Amygdala (tissue), 56 donors: ENCODE measurements at places on chromosomes 7 and 10.
A peak's percentile ranks its signal among the peaks of the same experiment; 100 is the strongest.

DNA sequence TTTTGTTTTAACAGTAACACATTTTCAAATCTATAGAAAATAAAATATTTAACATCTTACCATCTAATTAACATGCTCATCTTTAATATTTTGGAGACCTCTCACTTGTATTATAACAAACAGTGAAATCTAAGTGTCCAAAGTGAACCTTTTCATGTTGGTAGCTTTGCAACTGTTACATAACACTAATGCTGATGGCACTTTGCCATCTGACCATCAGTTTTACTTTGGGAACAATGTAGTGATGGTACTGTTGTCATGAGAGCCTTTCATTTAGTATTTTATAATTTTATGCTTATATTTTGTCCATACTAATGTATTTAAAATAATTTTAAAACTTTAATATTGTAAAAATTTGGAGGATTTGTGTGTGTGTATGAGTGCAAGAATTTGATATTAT is 1017.0 kb upstream of the KCND2 start:
- no peak for DNase-seq

- DNase-seq = peak; percentile 39
These were observed 1.1 kb downstream of the BAZ1B start for GRCh38 chr7:73520673-73521635.

DNA sequence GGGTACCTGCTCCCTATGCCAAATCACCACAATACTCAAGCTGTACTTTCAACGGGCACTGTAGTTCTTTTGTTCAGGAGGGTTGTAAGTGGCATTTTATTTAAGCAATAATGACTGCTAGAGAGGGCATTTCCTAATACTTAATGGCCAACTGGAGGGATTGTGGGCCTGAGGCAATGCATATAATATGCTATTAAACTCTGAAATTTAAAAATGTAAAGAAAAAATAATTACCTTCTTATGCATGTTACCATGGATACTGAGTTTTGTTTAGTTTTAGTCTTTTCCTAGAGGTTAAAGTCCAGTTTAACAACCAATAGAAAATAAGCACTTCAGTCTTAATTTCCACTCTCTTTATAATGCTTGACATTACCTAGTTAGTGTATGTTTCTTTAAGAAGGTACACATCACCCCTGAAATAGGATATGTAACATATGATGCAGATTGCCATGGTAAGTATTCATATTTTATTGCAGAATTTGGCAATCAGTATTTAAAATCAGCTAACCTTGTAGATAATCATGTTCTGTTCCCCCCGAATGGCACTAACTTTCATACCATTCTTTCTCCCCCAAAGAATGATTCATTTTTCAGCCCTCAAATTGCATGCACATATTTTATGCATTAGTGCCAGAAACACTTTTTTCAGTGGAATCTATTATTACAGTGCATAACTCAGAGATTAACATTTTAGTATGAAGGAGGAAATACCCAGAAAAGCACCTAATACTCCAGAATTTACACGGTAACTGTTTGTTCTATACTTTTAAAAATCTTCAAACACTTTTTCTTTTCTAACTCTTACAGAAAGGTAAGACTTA is 90.3 kb upstream of the ZNF438 start:
- no peak for DNase-seq

DNA sequence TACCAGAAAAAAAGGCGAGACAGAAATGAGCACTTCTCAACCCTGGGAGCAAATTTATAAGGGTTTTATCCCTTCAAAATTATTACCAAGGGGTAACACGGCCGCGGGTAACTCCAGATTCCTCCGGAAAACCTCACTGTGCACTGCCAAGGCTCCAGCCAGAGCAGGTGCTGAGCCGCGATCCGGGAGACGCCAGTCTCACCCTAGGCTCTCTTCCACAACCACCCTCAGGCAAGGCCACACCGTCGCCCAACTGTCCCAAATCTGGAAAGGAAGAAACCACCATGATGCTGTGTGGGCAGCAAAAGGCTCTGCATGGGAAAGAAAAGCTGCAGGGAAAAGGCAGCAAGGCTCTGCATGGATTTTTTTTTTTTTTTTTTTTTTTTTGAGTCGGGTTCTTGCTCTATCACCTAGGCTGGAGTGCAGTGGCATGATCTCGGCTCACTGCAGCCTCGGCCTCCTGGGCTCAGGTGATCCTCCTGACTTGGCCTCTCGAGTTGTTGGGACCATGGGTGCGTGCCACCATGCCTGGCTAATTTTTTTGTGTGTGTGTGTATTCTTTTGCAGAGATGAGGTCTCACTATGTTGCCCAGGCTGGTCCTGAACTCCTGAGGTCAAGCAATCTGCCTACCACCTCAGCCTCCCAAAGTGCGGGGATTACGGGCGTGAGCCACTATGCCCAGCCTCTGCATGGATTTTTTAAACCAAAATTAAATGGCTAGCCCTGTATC is 39.0 kb downstream of the MAD1L1 start:
- DNase-seq = no peak

GRCh38 chr10:132270256-132270655 is 37.5 kb downstream of the STK32C start:
- no peak for DNase-seq

DNA sequence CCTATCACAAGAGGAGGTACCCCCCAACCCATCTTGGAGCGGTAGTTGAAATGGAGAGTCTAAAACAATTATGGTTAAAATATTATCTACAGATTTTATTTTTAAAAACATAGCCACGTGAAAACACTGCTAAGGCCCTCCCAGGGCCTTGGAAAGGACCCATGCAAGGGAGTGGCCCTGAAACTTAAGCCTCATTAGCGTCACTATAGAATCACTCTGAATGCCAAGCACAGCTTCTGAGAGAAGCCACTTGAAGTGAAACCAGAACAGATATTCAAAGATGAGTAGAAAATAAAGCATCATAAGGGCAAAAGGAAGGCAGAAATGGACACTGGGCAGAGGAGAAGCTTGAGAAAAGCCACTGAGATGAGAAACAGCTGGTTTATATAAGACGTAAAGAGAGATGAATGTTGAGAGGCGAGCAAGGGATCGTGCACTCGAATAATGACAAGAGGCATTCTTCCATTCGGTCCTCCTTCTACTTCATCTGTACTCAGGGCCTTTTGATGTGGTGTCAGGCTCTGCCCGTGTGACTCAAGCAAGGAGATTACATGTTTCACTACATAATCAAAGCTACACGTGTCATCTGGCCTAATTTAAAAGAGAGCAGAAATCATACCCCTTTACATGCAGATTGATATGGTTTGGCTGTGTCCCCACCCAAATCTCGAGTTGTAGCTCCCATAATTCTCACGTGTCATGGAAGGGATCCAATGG is 33.4 kb upstream of the SLC39A12 start:
- DNase-seq = no peak

DNA sequence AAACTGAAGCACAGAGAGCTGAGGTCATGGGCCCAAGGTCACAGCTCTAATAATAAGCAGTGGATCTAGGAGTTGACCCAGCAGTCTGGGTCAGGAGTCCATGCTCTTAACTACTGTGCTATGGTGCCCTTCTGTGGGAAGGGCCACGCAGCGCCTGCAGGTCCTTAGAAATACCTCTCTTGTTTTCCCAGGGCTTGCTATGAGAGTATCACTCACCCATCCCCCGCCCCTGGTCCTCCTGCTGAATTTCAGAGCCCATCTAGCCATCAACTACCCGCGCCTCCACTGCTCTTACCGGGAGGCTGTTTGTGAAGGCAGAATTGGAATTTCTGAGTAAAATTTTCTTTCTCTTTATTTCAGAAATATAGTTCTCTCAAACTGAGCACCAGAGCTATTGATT is 27.3 kb upstream of the CRHR2 start:
- DNase-seq = no peak

- DNase-seq = no peak
These were observed 928.0 kb upstream of the POT1 start for GRCh38 chr7:125857606-125858005.

DNA sequence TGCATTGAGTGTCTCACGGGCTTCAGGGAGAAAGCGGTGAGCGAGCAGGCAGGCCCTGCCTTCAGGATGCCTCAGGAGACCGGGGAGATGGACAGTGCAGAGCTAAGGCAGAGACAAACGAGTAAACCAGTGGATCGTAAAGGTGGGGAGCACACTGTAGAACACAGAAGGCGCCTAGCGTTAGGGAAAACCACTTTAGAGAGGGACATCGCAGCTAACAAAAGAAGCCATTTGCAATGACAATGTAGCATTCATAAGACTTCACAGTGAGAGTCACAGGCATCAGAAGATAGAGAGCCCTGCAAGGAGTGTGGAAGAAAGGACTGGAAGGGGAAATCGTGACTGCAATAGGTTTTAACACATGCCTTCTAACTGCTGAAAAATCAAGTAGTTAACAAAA is 54.9 kb upstream of the TMEM273 start:
- DNase-seq = no peak

DNA sequence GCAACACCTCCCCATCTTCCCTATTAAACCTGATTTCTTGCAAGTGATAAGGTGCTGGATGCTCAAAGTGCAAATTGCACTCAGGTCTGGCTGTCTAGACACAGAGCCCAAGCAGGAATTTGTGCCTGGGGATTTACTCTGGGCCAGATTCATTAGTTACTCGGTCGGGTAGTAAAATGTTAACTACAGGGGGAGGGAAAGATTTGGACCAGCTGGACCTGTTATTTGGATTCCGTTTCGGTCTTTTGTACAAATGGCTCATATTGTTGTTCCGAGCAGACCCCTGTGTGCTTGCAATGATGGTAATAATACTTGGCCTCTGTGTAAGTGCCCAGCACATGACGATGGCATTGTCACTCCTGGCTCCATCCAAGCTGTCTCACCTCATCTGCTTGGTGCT is 609.6 kb downstream of the KCNMA1 start:
- DNase-seq = no peak

DNA sequence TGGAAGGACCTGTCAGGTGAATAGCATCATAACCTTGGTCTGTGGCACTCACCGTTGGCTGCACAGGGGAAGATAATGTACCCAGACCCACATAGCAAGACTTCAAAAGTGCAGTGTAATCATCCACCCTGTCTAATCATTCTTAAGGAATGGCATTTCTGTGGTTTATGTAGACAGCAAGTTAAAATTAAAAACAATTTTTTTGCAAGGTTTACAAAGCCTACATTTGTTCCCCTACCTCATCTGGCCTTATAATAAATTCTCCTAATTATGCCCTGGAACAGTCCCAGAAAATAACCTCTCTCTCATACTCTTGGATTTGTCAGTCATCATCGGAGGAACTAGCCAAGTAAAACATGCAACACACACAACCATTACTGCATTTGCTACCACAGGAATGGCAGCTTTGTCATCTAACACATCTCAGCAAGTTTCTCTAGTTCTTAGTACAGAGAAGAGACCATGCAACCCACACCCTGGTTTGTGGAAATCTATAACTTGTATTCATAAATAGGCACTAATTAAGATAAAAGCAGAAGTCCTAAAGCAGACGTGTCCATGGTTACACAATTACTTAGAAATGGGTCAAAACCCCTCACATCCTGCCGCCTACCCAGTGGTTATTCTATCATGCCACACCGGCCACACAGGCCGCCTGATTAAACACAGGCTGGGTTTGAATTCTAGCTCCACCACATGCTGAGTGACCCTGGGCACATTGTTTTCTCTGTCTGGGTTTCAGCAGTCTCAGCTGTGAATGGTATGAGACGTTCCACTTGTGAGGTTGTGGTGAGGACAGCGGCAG is 19.1 kb downstream of the ABLIM1 start:
- no peak for DNase-seq

DNA sequence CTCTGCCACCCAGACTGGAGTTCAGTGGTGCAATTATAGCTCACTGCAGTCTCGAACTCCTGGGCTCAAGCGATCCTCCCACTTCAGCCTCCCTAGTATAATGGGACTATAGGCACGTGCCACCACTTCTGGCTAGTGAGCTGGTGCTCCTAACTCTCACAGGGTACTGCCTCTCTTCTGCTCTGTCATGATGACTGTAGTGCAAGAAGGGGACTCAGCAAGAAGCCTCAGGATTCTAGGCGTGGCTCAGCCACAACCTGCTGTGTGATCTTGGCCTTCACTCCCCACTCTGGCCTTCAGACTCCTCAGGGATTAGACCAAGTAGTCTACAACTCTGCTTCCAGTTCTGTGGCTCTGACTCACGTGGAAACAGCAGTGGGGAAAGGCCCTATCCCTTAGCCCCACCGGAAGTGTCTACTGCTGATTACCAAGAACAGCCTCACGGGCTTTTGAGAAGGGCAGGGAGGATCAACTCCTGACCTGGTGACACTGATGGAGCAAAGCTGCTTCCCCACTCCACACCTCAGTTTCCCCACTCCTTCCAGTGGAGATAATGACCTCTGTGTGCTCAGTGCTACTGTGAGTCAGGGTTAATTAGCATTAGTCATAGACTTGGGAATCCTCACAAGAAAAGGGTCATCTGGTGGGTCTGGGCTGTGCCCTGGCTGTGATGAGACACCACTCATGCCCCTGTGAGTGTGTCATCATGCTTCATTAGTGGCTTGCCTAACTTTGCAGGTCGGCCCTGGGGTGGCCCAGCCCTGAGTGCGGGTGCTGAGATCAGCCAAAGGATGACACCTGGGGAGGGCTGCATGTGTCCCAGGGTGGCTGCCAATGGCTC is 41.1 kb downstream of the ZC3HC1 start:
- no peak for DNase-seq

DNA sequence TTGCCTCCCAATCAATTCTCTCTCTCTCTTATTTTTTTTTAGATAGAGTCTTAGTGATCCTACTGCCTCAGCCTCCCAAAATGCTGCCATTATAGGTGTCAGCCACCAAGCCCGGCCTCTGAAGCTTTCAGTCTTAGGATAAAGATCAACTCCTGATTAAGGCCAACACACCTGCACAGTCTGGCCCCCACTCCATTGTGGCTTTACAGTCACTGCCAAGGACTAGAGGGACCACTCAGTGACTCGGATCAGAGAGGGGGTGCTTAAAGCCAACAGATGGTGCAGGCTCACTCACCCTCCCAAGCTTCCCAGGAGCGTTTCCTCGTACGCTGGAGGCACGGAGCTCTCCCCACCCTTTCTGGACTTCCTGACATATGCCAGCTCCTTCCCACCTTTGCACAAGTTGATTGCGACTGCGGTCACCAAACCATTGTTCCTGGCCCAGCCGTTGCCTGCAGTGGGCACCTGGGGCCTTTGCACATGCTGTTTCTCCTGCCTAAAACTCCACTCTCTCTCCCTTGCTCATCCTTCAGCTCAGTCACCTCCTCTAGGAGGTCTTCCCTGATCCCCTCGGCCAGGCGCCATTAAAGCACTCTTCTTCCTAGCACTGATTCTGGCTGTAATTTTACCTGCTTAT is 1.7 kb upstream of the CDH23 start:
- no peak for DNase-seq

DNA sequence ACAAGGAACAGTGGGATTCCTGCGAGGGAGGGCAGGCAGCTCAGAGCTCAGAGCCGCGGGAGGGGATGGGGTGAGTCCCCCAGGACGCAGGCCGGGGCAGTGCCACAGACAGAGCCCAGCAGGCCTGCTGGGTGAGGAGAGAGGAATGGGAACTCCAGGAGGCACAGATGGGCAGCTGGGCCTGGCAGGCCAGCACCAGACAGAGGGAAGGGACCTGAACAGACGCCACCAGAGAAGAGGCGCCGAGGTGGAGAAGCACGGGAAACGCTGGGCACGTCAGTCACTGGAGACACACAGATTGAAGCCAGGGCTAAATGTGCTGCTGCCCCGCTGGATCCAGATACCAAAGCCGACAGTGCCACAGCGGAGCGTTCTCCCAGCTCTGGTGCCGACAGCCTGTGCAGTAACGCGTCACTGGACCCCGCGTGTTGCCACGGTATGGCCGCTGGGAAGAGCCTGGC is 225.8 kb downstream of the MAD1L1 start:
- no peak for DNase-seq

GRCh38 chr10:51427758-51428157 is 271.6 kb downstream of the CSTF2T start:
- no peak for DNase-seq
